Astrocyte (in vitro differentiated cells and primary cell): ENCODE measurements at places on chromosomes 16 and 17. TPM values are rescaled to one million over a fixed set of nuclear protein-coding genes. Genes with fewer than 3 reads are reported as not detected.
A peak's percentile ranks its signal among the peaks of the same experiment; 100 is the strongest.

DNA sequence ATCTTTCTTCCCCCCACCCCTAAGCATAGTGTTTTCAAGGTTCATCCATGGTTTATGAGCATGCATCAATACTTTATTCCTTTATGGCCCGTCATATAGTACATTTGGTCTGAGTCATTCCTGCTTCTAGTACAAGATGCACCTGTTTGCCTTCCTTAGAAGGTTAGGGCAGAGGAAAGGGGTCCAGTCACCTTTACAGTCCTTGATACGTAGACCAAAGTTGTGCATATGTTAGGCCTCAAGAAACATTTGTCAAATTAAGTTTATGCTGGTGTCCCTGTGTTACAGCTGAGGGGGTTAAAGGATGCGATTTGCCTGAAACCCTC, 1.4 kb downstream of the CYB5D2 start:
- H3K4me1 ChIP-seq: peaks cover 16% of the 10 kb centered on the region
- H3K27ac ChIP-seq: peak overlapping the region; percentile 97

DNA sequence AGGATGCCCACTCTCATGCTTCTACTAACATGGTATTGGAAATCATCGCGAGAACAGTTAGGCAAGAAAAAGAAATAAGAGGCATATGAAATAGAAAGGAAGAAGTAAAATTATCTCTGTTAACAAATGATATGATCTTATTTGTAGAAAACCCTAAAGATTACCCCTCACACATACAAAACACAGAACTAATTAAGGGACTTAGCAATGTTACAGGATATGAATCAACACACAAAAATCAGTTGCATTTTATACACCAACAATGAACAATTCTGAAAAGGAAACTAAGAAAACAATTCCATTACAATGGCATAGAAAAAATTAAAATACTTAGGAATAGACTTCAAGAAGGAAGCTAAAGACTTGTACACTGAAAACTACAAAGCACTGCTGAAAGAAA, 2.7 kb upstream of the CAPNS2 start:
- no peaks in the 10 kb centered on the region for H3K27me3 ChIP-seq
- H3K27ac ChIP-seq: no peak overlapping the region
- peaks cover 9% of the 10 kb centered on the region for H3K36me3 ChIP-seq
- DNase-seq: peak; percentile 6

GRCh38 chr16:50228364-50228868, 37.9 kb upstream of the ADCY7 start:
- H3K36me3 ChIP-seq: peaks cover 7% of the 10 kb centered on the region
- no peak overlapping the region for H3K4me3 ChIP-seq
- H3K4me1 ChIP-seq: no peaks in the 10 kb centered on the region
- DNase-seq: no peak

DNA sequence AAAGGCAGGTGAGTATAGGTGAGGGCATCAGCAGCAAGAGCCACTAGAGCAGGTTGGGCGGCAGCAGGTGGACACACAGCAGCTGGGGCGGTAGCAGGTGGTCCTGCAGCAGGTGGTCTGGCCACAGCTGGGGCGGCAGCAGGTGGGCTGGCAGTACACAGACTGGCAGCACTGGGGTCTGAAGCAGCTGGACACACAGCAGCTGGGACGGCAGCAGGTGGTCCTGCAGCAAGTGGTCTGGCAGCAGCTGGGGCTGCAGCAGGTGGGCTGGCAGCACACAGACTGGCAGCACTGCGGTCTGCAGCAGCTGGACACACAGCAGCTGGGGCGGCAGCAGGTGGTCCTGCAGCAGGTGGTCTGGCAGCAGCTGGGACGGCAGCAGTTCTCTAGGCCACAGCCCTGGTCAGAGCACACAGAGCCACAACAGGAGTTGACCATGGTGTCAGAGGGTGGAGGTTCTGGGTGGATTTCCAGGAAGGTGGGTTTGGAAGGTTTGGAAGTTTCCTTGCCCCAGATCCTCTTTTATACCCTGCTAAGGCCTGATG, at the start of gene KRTAP4-2:
KRTAP4-2 (minus strand) TSS at position 495 of the 545 bp plus-strand sequence; CDS start at position 438, 57 bp downstream.
- H3K27me3 ChIP-seq: no peaks in the 10 kb centered on the region
- H3K36me3 ChIP-seq: no peaks in the 10 kb centered on the region
- no peak for DNase-seq
- no peaks in the 10 kb centered on the region for H3K4me1 ChIP-seq
- H3K27ac ChIP-seq: no peak within 1 kb of the TSS

DNA sequence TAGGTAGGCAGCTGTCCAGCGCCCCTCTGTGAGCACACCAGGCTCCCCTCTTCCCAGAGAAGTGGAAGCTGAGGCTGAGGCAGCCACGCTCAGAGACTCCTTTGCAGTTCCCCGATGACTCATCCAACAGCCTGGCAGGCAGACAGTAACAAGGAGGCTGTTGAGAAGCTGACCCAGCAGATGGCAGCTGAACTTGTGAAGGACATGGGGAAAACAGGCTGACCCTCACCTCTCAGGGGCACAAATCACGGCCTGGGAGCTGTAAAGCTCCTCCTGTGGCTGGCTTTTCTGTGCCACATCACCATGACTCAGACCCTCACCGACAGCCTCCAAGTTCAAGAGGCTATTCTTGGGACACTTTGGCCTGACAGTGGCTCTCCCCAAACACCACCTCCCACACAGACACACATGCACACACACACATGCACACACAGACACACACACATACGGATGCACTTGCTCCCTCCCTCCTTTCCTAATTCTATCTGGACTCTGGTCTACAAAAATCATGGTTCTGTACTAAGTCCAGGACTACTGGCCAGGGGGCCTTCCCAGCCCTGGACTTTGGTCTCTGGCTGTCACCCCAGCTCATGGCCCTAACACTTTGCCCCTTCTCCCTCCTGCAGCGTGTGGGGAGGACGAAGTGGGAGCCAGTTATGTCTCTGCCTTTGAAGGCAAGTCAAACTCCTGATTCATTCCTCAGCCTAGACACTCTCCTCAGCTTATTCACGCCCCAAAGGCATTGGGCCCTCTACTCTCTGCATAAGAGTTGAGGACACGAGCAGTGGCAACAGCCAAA, 23.2 kb downstream of the MAP3K14 start:
- DNase-seq: peak; percentile 86
- H3K4me1 ChIP-seq: peaks cover 45% of the 10 kb centered on the region
- peaks cover 5% of the 10 kb centered on the region for H3K36me3 ChIP-seq
- no peak overlapping the region for H3K4me3 ChIP-seq
- peak overlapping the region; percentile 49 for H3K27ac ChIP-seq

GRCh38 chr16:31476303-31477219, 4.6 kb downstream of the TGFB1I1 start:
- H3K4me1 ChIP-seq: peaks cover 32% of the 10 kb centered on the region
- no peak overlapping the region for H3K27ac ChIP-seq
- no peak overlapping the region for H3K4me3 ChIP-seq
- no peak for DNase-seq
- peaks cover 22% of the 10 kb centered on the region for H3K36me3 ChIP-seq
- H3K27me3 ChIP-seq: no peaks in the 10 kb centered on the region

DNA sequence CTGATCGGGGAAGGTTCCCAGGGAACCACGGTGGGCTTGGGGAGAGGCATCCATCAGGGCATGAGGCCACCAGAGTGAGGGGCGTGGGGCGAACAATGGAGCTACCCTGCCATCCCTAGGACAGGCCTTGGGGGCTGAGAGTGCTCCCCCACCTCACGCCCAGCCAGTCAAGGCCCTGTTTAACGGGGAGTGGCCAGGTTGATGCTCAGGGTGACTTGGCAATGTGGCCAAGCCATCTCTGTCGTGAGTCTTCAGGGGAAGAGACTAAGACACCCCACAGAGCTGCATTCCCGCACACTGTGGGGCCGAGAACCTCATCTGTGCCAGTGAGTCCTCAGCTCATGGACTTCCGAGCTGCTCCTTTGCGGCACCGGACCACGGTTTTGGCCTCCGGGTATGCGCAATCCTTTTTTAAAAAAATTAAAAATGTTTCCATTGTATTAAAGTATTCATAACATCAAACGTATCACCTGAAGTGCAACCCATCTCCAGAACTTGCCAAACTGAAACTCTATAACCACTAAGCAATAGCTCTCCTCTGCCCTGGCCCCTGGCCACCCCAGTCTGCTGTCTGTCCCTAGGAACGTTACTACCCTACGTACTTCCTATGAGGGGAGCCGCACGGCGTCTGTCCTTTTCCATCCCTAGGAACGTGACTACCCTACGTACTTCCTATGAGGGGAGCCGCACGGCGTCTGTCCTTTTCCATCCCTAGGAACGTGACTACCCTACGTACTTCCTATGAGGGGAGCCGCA, 71.8 kb upstream of the DOC2B start:
- no peak for DNase-seq
- H3K4me3 ChIP-seq: no peak overlapping the region
- no peak overlapping the region for H3K27ac ChIP-seq
- no peaks in the 10 kb centered on the region for H3K4me1 ChIP-seq
- no peaks in the 10 kb centered on the region for H3K36me3 ChIP-seq
- H3K27me3 ChIP-seq: no peaks in the 10 kb centered on the region

DNA sequence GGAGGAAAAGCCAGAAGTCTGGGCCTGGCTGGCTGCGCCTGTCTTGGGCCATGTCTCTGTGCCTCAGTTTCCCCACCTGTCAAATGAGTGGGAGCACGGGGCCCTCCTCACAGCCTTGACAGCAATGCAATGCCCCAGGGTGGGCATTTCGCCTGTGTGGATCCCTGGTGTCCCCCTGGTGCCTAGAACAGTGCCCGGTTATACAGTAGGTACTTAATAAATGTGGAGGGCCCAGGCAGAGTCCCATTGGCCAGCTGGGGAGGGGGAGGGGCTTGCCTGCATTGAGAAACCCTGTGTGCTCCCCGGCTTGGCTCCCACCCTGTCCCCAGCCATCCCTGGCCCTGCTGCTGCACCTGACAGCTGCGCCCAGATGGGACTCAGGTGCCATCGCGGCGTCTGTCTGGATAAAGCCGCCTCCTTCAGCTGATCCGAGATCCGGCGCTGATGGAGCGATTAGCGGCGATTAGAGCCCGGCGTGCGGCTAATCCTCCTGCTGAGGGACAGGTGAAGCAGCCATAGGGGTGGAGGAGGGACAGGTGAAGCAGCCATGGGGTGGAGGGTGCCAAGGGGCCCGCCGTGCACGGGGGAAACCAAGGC, 12.4 kb downstream of the ZFPM1 start:
- no peak overlapping the region for H3K4me3 ChIP-seq
- H3K27ac ChIP-seq: no peak overlapping the region
- H3K27me3 ChIP-seq: no peaks in the 10 kb centered on the region
- no peak for DNase-seq
- peaks cover 7% of the 10 kb centered on the region for H3K4me1 ChIP-seq

GRCh38 chr16:87077750-87078127, 239.5 kb downstream of the C16orf95 start:
- H3K36me3 ChIP-seq: no peaks in the 10 kb centered on the region
- no peak overlapping the region for H3K4me3 ChIP-seq

DNA sequence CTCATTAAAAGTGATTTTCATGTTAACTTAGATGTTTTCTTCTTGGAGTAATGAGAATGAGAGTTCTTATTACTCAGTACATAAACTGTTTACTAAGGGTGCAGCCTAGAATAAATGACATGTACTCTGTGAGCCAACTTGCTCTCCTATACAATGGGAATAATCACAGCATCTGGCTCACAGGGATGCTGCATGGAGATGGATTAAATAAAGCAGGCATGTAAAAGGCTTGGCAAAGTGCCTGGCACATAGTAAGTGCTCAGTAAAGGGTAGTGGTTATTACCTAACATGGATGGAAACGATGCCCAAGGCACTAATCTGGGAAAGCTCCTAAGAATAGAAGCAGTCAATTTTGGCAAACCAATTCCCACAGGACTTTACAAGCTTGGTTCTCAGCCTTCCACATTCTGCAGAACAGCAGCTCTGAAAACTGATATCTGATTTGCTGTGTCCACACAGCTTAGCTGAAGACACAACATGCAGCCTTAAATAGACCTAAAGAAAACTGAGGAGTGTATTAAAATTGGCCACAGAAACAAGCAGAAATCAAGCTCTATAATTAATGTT, 176.1 kb downstream of the ABCC12 start:
- H3K27me3 ChIP-seq: no peaks in the 10 kb centered on the region
- H3K27ac ChIP-seq: no peak overlapping the region
- no peaks in the 10 kb centered on the region for H3K4me1 ChIP-seq
- no peak for DNase-seq
- H3K36me3 ChIP-seq: no peaks in the 10 kb centered on the region

- no peak for DNase-seq
- no peak overlapping the region for H3K4me3 ChIP-seq
- H3K27me3 ChIP-seq: peaks cover 15% of the 10 kb centered on the region
- H3K27ac ChIP-seq: no peak overlapping the region
- H3K36me3 ChIP-seq: no peaks in the 10 kb centered on the region
These were observed 8.6 kb downstream of the ADGRG5 start for GRCh38 chr16:57551057-57551456.

DNA sequence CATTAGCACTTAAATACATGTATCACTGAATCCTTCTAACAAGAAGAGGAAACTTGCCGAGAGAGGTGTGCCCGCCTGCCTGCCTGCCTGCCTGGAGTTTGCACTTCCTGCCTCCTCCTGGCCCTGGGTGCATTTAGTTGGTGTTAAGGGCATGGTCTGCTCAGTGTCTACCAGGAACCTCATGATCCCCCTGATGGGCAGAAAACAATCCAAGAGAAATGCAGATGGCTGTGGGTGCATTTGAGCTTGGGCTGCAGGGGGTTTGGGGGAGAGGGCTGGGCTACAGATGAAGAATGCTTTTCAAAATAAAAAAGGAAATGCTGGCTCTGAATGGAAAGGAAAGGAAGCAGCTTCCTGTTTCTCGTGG, 10.1 kb downstream of the KSR1 start:
- no peaks in the 10 kb centered on the region for H3K27me3 ChIP-seq
- H3K36me3 ChIP-seq: no peaks in the 10 kb centered on the region
- peaks cover 7% of the 10 kb centered on the region for H3K4me1 ChIP-seq
- H3K4me3 ChIP-seq: no peak overlapping the region
- no peak overlapping the region for H3K27ac ChIP-seq
- no peak for DNase-seq

DNA sequence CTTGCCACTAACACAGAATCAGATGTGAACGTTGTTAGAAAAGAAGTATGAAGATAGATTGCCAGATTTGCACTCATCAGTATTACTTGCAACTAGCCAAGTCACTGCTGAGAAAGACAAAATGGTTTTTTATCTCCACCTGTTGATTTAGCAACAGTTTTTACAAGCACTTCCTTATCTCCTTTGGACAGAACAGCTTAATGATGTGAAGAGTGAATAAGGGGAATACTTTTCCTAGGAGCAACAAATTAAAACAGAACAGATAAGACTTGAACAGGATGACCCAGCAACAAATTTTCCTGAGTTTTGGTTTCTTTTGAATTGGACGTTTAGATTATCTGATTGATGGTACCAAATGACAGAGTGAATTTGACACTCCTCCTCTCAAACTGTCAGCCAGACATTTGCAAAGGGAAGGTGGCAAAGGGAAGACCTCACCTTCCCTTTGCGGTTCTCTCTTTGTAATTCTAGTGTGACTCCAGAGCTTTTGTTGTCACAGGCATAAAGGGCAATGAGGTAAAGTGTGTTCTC, 130.6 kb downstream of the NLK start:
- DNase-seq: peak; percentile 20
- H3K27me3 ChIP-seq: no peaks in the 10 kb centered on the region
- H3K4me1 ChIP-seq: peaks cover 8% of the 10 kb centered on the region
- H3K4me3 ChIP-seq: no peak overlapping the region
- H3K36me3 ChIP-seq: peaks cover 20% of the 10 kb centered on the region
- H3K27ac ChIP-seq: no peak overlapping the region

The ASPHD1 gene
- total RNA-seq: 43.3 and 44.8 TPM in 2 replicates

The NEUROD2 gene
- total RNA-seq: not detected in 2 replicates

The SCGB1C2 gene
- total RNA-seq: not detected in 2 replicates

The TRAF7 gene
- 92.1 and 93.1 TPM in 2 replicates for total RNA-seq
